ENCODE measurements at places on chromosomes 13 and 19.

- DNase-seq = no peak
Observed at GRCh38 chr19:40744554-40745401, 5.5 kb downstream of the ACTMAP start.

- DNase-seq = peak; percentile 92
Observed at GRCh38 chr19:30512176-30513081, 140.2 kb downstream of the ZNF536 start.

GRCh38 chr13:41970918-41971317 is 10.0 kb upstream of the VWA8 start:
- DNase-seq = no peak

DNA sequence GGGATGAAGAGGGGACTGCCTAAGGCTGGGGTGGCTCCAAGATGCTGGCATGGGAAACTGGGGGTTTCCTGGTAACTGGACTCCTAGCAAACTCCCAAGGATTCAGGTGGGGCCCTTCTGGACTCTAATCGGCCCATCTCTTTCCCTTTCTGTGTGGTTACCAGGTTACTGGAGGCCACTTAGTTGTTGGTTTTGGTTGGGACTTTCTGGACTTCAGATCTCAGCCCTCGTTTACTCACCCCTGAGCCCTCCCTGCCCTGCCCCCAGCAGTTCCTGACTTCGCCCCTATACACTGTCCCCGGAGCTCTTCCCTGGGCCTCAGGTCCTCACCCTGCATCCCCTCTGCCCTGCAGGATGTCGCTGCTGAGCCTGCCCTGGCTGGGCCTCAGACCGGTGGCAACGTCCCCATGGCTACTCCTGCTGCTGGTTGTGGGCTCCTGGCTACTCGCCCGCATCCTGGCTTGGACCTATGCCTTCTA is 328 bp downstream of the CYP4F12 start:
- DNase-seq = no peak

- DNase-seq = no peak
Observed at GRCh38 chr19:2579678-2580280, 103.9 kb downstream of the GADD45B start.

- peak; percentile 71 for DNase-seq
Observed at GRCh38 chr13:61142506-61142905, 273.1 kb downstream of the PCDH20 start.

- DNase-seq = no peak
Observed at GRCh38 chr13:37918751-37919150, 49.2 kb upstream of the TRPC4 start.

GRCh38 chr13:98582947-98583346 is 6.0 kb upstream of the STK24 start:
- DNase-seq = peak; percentile 30

GRCh38 chr19:33763633-33764371 is 32.9 kb upstream of the KCTD15 start:
- DNase-seq = no peak

DNA sequence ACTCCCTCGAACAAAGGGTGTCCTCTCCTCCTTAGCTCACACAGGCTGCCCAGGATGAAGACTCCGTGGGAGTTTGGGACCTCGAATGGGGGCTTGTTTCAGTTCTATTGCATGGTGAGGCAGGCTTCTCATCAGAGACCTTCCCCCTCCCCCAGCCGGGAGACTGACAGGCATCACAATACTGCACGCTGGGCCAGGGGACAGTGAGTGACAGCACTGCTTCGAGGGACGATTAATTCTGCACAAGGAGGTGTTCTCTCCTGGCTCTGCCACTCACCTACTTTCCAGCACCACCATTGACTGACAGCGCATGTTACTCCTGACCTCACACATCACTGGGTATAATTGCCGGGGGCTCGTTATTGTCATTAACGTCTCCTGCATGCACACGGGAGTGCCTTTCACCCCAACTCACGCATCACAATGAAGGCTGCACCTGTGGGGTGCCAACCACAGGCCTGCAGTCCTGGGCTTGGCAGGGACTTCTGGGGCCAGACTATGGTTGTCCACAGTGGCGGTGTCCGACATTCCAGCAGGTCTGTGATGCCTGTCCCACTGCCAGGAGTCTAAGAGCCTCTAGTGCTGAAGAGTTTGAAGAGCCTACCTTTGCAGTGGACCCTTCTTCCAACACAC is 412.2 kb upstream of the TSHZ3 start:
- DNase-seq = no peak

DNA sequence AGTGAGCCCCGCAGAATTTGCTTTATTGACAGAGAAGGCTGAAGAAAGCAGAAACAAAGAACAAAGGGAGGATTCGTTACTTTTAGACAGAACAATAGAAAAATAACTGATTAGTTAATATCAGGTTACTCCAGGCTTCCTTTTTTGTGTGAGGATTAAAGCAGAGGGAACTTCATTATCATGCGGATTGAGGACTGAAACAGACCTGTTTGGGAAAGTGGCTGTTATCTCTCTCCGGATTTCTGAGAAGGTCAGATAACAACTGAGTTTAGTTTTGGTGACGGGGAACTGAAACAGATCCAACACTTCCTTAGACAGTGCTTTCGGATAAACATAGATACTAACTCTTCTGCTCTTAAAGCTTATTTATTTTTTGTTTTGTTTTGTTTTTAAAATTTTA is 246.4 kb upstream of the ZNF507 start:
- DNase-seq = no peak

- no peak for DNase-seq
Observed at GRCh38 chr19:5881543-5882299, 11.4 kb upstream of the FUT5 start.

GRCh38 chr19:47156861-47157430 is 26.3 kb downstream of the SAE1 start:
- no peak for DNase-seq

All from tongue (tissue), 3 donors.